ENCODE measurements at places on chromosomes 3 and 15. TPM values are rescaled to one million over a fixed set of nuclear protein-coding genes. Genes with fewer than 3 reads are reported as not detected.
A peak's percentile ranks its signal among the peaks of the same experiment; 100 is the strongest.

DNA sequence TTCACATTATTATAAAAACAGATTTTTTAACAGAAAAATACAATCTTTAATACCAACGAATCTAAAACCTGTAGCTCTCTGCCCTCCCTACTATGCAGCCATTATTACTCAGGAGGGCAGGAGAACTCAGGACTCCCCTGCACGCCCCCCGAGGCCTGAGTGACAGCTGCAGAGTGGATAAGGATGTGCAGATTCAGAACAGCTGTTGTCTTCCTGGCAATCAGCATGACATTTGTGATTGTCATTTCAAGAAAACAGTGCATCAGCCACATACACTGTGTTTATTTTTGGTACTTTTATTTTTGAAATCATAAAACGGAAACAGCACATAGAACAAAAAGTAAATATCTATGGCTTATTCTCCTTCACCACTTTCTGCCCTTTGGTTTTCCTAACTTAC lies 450.8 kb downstream of the OCA2 start:
- no peak for DNase-seq

The THRB gene
- total RNA-seq: 33.7 TPM

DNA sequence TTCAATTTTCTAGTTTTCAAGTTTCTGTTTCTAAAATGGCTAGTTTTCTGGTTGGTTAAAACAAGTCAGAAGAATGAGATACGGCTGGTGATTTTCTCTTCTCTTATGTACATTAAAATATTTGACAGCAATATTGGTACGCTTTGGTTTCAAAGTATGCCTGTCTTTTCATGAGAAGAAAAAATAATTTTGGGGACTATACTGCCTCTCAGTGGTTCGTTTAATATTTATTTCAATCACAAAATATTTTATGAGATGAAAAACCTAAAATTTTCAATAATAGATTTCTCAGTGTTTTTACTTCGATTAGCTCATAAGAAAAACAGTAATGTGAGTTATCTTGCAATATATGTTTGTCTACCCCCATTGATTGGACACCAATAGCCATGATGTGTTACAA lies 72.8 kb upstream of the AADACL2 start:
- no peak for DNase-seq

- no peak for DNase-seq
Observed at GRCh38 chr15:47972738-47973137, 148.1 kb upstream of the SLC24A5 start.

DNA sequence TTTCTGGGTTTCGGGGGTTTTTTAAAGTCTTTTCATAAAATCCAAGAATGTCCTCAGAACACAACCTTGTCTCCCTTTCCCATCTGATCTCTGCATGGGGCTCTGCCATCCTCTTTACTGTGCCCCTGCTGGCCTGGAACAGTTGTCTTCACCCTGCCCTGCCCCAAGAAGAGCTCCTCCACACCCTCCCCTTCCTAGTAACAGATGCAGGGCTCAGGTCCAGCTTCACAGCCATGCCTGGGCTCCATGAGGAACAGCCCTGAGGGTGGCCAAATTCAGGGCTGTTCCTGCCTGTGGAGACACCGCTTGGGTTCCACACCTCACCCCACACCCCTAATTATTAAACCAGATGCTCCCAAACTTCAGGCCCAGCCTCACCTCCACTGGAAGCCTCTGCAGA lies 12.9 kb upstream of the ULK3 start:
- DNase-seq: no peak

- no peak for DNase-seq
Observed at GRCh38 chr3:167691366-167691765, 37.6 kb upstream of the WDR49 start.

GRCh38 chr15:45307230-45307924 lies 55.3 kb downstream of the SLC28A2 start:
- DNase-seq: no peak

GRCh38 chr15:83913034-83913632 lies 259.2 kb downstream of the ADAMTSL3 start:
- DNase-seq: no peak

GRCh38 chr3:153305189-153305588 lies 143.2 kb downstream of the RAP2B start:
- DNase-seq: no peak

DNA sequence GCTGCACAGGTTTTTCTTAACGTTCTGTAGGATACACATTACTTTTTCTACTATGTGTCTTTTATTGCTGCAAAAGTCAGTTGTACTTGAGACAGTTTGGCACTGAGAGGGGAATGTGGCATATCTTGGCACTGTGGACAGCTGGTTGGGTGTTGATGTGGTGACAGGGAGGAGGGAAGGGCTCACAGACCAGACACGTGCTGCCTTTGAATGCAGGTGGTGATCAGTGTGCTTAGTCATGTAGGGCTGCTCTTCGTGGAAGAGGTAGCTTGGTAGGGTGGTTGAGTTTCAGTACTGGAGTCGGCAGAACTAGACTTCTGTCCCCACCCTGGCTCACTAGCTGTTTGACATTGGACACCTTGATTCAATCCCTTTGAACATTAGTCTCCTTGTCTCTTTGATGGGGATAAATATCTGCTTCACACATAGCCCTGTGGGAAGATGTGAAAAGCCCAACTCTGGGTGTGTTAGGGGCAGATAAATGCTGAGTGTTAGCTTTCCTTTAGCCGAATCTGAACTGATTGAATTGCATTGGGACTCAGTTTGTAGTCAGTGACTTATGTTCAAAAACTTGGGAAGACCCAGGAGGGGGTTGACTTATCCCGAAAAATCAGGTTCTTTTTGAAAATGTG lies 108.4 kb downstream of the PTPRG start:
- DNase-seq: peak; percentile 49

DNA sequence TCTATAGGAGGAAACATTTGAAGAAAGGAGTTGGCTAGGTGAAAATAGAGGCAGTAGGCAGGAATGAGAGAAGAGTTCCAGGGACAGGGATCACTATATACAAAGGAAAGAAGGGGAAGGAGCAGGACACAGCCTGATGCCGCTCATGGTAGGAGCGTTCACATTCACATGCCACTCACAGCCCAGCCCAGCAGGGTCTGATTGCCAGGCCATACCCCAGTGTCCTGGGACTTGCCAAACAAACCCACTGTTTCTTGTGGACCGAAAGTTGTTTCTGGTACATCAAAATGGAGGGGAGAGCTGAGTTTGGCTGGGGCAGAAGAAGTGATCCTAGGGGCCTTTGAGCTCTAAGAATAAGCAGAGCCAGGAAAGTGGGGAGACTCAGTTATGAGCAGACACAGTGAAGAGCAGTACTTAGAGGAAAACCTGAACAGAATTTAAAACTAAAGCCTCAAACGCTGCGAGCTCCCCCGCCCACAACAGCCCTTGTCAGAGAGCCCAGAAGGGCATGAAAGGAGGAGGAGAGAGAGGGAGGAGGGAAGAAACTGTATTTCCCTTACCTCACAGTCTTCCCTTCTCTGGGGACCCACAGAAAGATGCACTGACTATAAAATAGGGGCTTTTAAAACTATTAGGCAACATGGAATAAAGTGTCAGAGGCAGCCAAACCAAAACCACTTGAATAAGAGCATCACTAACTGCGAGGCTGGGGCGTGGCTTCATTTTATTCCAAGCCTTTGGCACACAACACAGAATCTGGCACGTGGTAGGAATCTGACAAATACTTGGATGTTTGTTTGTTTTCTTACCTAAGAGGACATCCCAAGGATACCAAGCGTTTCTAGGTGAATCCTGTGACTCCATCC lies 129.0 kb downstream of the RPL22L1 start:
- no peak for DNase-seq

- no peak for DNase-seq
Observed at GRCh38 chr3:159884661-159885402, 103.8 kb upstream of the IL12A start.

The ADAMTS9 gene
- total RNA-seq: 6.3 TPM

The CKMT1B gene
- 277 TPM for total RNA-seq

GRCh38 chr3:151402349-151402748 lies 17.8 kb upstream of the P2RY12 start:
- DNase-seq: no peak

The SERPINI1 gene
- total RNA-seq: 0.92 TPM

DNA sequence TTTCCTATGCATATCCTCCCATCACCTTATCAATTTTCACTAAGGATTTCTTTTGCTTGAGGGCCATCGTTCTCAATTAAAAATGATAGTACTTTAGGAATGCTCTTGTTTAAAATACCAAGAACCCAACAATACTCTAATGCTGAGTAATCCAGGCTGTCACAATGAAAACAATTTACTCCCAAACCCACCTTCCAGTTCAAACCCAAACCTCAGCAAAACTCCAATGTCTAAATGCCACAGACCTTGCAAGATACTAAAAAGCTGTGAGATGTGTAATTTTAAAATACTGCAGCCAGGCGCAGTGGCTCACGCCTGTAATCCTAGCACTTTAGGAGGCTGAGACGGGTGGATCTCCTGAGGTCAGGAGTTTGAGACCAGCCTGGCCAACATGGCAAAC lies 889.8 kb downstream of the ROBO1 start:
- DNase-seq: no peak

- DNase-seq: no peak
Observed at GRCh38 chr3:106588739-106589138, 719.9 kb upstream of the CBLB start.

DNA sequence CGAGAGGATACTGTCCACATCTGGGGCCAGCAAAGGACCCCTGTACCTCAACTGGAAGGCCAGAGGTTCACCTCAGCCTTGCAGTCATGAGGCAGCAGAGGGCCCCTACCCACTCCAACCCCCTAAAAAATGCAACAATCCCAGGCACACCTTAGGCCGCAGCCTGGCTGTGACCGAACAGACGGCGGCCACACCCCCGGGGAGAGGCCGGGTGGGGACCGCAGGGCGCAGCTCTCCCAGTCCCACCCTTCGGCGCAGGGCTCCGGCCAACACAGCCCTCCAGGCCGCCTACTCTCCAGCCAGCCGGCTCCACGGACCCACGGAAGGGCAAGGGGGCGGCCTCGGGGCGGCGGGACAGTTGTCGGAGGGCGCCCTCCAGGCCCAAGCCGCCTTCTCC lies 457 bp upstream of the DNAJA4 start:
- peak; percentile 74 for DNase-seq

DNA sequence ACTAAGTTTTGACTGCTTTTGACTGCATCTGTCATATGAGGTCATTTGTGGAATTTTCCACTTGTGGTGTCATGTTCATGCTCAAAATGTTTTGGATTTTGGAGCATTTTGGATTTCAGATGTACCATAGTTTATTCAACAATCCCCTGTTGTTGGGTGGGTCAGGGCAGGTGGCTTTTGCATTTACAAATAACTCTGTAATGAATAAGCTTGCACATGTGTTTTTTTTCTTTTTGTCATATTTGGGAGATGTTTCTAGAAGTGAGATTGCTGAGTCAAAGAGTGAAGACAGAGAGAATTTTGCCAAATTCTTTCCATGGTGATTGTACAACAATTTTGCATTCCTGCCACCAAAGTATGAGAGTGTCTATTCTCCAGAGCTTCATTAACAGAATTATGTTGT lies 62.4 kb upstream of the ADPGK start:
- DNase-seq: no peak

The RPN1 gene
- total RNA-seq: 167 TPM

GRCh38 chr3:52839892-52840545 lies 5.2 kb upstream of the MUSTN1 start:
- DNase-seq: no peak

DNA sequence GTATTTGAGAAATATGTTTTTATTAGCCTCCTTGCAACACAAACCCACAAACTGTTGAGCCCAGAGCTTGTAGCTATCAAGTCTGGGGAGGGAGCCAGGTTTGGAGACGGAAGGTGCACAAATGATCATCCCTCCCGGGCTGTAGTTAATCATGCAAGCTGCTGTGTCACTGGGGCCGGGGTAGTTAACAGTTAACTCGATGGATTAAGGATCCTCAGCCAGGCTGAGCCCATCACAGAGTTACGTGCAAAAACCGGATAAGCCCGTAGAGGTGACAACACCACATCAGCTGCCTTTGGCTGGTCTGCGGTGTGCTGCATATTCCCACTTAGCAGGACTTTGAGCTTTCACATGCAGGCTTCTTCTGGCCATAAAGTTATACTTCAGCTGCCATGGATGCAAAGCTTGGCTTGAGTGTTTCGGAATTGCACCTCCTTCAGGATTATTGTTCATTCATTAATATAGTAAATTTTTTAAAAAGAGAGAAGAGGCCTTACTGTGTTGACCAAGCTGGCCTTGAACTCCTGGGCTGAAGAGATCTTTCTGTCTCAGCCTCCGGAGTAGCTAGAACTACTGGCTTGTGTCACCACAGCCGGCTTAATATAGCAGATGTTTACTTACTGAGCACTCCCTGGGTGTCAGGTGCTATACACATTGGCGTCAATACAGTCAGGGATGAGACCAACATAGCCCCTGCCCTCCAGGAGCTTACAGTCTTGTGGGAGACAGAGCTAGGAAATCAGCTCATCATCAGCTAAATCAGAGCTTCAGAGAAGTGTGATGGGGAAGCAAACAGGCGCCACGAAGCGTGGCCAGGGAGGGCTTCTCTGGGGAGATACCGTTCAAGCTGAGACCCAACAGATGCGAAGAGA lies 226.8 kb upstream of the BHLHE40 start:
- DNase-seq: peak; percentile 81

Data from left colon (tissue), 2 donors.